Ovary (tissue), 10 donors: ENCODE measurements at places on chromosomes 1 and 21. TPM values are rescaled to one million over a fixed set of nuclear protein-coding genes. Genes with fewer than 3 reads are reported as not detected.

KRTAP10-7 gene
- polyA plus RNA-seq: not detected

RPE65 gene
- polyA plus RNA-seq: not detected

HES2 gene
- polyA plus RNA-seq: not detected

NFASC gene
- polyA plus RNA-seq: 52.6 TPM

KCNN3 gene
- 6.1 TPM for polyA plus RNA-seq

CFAP57 gene
- polyA plus RNA-seq: 0.18 TPM

DNA sequence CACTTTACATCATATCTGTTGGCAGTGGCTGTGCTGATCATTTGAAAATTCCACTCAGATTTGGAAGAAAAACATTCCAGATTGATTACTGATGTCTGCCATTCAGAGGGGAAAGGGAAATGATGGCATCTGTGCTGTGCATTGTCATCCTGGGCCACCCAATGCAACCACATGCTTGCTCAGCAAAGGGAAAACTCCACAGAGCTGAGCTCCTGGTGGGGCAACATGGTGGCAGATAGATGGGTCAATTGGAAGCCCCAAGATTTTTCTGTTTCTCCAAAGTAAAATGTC is 11.8 kb downstream of the OXCT2 start:
- no peak overlapping the region for H3K4me3 ChIP-seq
- no peak for DNase-seq
- no peaks in the 10 kb centered on the region for H3K27me3 ChIP-seq
- no peaks in the 10 kb centered on the region for H3K36me3 ChIP-seq
- no peak overlapping the region for H3K27ac ChIP-seq

DNA sequence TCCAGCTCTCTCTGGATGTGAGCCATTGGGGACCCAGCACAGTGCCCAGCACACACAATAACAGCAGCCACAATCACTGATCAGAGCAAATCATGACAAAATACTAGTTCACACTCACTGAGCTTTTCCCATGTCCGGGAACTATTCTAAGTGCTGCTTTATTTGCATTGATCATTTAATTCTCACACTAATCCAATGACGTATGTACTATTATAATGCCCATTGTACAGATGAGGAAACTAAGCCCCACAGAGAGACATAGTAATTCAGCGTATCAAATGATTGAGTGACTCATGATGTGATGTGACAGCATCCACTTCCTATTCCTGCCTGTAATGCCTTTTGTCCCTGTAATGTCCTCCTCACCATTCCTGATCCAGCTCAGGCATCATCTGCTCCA is 1.9 kb upstream of the S100A8 start:
- no peak for DNase-seq
- no peaks in the 10 kb centered on the region for H3K27me3 ChIP-seq
- no peak overlapping the region for H3K27ac ChIP-seq

- H3K27ac ChIP-seq: no peak overlapping the region
- no peaks in the 10 kb centered on the region for H3K36me3 ChIP-seq
- H3K4me3 ChIP-seq: no peak overlapping the region
- H3K27me3 ChIP-seq: no peaks in the 10 kb centered on the region
- no peak for DNase-seq
- H3K4me1 ChIP-seq: no peaks in the 10 kb centered on the region
Measured at GRCh38 chr1:211894312-211894711, 63.7 kb upstream of the LPGAT1 start.

GRCh38 chr1:100461222-100461621 is 76.7 kb upstream of the GPR88 start:
- H3K27ac ChIP-seq: no peak overlapping the region
- DNase-seq: no peak
- H3K4me1 ChIP-seq: no peaks in the 10 kb centered on the region

- no peaks in the 10 kb centered on the region for H3K27me3 ChIP-seq
- peaks cover 14% of the 10 kb centered on the region for H3K4me1 ChIP-seq
- no peaks in the 10 kb centered on the region for H3K36me3 ChIP-seq
- H3K27ac ChIP-seq: peak overlapping the region; percentile 61
- H3K4me3 ChIP-seq: no peak overlapping the region
Measured at GRCh38 chr1:165424454-165425216, 20.3 kb downstream of the RXRG start.

DNA sequence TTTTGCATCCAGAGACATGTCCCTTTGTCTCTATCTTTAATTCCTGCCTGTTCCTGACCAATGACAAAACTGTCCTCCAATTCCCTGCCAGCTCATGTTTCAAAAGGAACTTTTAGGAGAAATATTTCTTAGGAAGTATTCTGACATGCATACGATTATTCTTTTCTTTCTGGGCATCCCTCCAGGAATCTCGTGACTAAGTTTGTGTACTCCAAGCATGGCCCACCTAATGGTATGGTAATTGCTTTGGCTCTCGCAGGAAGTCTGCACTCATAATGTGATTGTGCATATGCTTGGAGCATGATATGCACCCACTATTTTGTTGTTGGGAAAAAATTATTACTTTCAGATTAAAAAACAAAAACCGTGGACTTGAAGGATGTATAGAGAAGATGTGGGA is 256.4 kb downstream of the PRDM2 start:
- H3K27me3 ChIP-seq: no peaks in the 10 kb centered on the region
- H3K4me3 ChIP-seq: no peak overlapping the region
- no peak overlapping the region for H3K27ac ChIP-seq
- no peaks in the 10 kb centered on the region for H3K36me3 ChIP-seq
- no peak for DNase-seq
- no peaks in the 10 kb centered on the region for H3K4me1 ChIP-seq

DNA sequence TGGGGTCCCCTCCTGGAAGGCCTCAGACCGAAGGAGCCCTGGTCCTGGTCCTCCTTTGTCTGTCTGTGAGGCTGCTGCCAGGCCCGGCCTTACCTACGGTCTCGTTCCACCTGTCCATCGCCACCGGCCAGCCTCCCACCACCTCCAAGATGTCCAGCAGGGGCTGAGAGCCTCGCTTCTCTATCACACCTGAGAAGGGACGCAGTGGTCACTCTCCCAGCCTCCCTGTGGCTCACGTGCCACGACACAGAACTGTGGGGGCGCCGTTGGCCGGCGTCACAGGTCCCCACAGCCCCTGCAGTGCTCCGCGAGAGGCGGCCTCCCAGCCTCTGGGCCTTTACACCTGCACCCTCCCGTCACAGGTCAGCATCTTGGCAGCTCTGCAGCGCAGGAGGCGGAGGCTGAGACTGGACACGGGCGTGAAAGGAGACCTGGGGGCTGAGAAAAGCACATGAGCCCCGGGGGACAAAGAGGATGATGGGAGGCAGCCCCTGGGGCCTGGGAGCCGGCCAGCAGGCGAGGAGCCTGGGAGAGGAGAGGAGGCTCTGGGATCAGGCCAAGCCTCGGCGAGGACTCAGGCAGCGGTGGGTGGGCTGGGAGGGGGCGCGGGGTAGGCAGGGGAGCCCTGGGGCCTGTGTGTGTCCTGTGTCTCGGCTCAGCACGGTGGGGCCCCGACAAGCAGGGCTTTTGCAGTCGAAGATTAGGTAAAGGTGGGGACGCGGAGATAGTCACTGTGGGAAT is 20.5 kb downstream of the PRXL2B start:
- H3K4me1 ChIP-seq: peaks cover 2% of the 10 kb centered on the region
- H3K27me3 ChIP-seq: no peaks in the 10 kb centered on the region
- H3K27ac ChIP-seq: no peak overlapping the region
- DNase-seq: no peak
- no peak overlapping the region for H3K4me3 ChIP-seq

- peaks cover 8% of the 10 kb centered on the region for H3K4me1 ChIP-seq
- no peaks in the 10 kb centered on the region for H3K36me3 ChIP-seq
- H3K27me3 ChIP-seq: no peaks in the 10 kb centered on the region
- H3K4me3 ChIP-seq: peak overlapping the region; percentile 36
Measured at GRCh38 chr1:154867841-154868605, 2.1 kb downstream of the KCNN3 start.

DNA sequence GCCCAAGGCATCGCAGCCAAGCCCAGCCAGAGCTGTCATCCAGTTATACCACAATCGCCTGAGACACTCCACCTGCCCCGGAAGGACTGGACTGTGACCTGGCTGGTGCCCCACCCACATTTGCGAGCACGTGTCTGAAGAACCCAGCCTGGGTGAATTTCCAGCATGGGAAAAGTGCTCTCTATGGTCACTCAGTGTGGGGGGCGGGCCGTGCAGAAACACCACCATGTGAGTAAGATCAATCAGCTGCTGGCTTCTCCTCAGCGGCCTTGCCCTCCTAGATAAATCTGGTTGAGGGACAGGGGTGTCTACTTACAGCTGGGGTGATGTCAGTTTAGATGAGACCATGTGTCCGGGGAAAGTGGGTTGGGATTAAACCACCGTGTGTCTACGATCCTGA is 44.8 kb downstream of the URB1 start:
- H3K36me3 ChIP-seq: peaks cover 5% of the 10 kb centered on the region
- no peak for DNase-seq
- no peaks in the 10 kb centered on the region for H3K4me1 ChIP-seq
- no peak overlapping the region for H3K27ac ChIP-seq
- no peak overlapping the region for H3K4me3 ChIP-seq

DNA sequence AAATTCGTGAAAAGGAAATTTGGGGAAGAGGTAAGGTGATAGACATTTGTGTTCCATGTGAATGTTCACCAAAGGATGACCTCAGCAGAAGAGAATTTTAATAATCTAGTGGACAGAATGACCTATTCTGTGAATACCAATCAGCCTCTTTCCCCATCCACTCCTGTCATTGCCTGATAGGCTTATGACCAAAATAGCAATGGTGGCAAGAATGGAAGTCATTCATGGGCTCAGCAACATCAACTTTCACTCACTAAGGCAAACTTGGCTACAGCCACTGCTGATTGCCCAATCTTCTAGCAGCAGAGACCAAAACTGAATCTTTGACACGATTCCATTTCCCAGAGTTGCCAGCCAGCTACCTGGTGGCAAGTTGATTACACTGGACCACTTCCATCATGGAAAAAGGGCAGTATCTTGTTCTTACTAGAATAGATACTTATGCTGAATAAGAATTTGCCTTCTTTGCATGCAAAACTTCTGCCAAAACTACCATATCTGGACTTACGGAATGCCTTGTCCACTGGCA is 348.7 kb upstream of the PBX1 start:
- no peaks in the 10 kb centered on the region for H3K36me3 ChIP-seq
- no peaks in the 10 kb centered on the region for H3K4me1 ChIP-seq
- no peak overlapping the region for H3K4me3 ChIP-seq
- H3K27ac ChIP-seq: no peak overlapping the region
- H3K27me3 ChIP-seq: no peaks in the 10 kb centered on the region
- no peak for DNase-seq

DNA sequence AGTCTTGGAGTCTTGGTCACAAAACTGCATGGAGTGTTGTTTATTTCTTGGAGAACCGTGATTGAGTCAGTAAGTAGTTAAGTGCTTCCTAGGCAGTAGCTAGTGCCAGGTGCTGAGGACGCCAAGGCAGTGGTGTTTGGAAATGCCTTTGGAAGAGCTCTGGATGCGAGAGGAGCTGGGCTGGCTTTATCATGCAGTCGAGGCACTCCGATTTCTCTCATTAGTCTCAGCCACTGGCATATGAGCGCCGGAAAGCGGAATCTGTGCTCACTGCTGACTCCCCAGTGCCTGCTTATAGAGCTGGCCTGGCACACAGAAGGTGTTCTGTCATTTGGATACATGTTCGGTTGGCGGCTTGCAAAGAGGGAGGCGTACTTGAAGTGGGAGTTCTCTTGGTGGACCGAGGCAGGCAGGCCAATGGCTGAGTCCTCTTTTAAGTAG is 3.6 kb downstream of the TENT5C start:
- DNase-seq: no peak
- no peak overlapping the region for H3K27ac ChIP-seq
- H3K4me1 ChIP-seq: peaks cover 3% of the 10 kb centered on the region

DNA sequence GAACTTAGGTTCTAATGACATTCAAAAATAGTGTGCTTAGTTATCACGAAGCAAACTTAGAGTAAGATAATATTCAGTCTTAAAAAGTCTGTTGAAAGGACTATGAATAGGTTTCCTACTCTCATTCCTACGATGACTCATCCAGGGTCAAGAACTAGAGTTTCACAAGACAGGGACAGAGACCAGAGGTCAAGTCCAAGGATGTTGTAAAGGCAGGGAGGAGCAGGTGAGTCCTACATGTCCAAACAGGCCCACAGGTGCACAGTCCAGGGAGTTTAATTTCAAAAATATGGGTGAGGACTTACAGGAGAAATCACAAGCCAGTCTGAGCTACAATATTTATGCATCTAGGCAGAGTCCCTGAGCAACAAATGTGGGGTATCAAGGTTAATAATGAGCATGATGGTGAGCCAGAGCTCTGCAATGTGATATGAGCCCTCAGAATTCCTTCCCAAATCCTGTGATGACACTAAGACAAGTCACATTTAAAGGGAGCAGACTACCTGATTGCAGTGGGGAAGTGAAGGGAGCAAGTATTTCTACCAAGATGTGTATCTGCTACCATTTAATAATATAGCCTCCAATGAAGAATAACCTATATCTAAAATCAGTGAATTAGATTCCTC is 100.0 kb upstream of the NRIP1 start:
- H3K36me3 ChIP-seq: no peaks in the 10 kb centered on the region
- H3K27ac ChIP-seq: no peak overlapping the region
- no peaks in the 10 kb centered on the region for H3K4me1 ChIP-seq

GRCh38 chr1:66731170-66731865 is 20.9 kb upstream of the DYNLT5 start:
- no peaks in the 10 kb centered on the region for H3K27me3 ChIP-seq
- no peak overlapping the region for H3K27ac ChIP-seq
- H3K4me3 ChIP-seq: no peak overlapping the region
- DNase-seq: no peak
- H3K4me1 ChIP-seq: no peaks in the 10 kb centered on the region

DNA sequence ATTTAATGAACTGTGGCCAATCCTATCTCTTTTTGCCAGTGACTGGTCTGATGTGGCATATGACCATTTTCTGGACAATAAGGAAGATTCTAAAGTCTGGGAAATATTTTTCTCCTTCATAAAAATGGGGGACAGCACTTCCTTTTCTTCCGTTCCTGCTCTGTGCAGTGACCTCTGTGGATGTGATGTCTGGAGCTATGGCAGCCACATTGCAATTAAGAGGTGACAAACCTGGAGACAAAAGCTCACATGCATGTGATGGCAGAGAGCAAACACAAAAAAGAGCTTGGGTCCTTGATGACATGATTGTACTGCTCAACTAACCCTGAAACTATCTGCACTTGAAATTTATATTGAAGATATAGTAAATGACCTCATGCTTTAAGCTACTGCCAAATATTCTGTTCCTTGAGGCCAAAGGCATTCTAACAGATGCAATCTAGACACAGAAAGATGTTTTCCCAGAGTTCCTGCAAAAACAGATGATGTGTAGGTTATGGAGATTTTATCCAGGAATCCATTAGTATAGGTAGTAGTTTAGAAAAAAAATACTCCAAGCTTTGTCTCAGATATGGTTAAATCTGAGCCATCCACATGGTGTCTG is 2.2 kb upstream of the MAGI3 start:
- H3K27me3 ChIP-seq: no peaks in the 10 kb centered on the region
- DNase-seq: no peak
- H3K27ac ChIP-seq: no peak overlapping the region
- H3K4me1 ChIP-seq: peaks cover 1% of the 10 kb centered on the region
- H3K4me3 ChIP-seq: no peak overlapping the region
- H3K36me3 ChIP-seq: no peaks in the 10 kb centered on the region
